Fibroblast of skin of left biceps (primary cell): ENCODE measurements at places on chromosomes 2 and 18.
A peak's percentile ranks its signal among the peaks of the same experiment; 100 is the strongest.

- no peak for DNase-seq
Observed at GRCh38 chr2:63993871-63994270, 25.4 kb downstream of the VPS54 start.

DNA sequence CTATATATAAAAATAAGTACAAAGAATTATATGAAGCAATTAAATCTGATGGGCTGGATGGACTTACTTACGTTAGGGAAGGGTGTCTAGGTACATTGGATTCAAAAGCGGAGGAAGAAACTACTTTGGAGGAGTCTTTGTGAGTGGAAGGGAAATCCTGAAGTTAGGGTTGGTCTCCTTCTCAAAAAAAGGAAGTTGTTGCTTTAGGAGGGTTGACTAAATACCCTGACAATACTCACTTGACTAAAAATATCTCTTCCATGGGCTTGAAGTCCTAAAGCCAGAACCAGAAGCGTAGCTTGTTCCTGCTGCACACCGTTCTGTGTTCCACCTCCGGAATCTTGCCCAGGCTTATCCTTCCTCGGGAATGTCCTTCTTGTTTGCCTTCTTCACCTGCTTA lies 143.3 kb upstream of the ZEB2 start:
- no peak for DNase-seq

DNA sequence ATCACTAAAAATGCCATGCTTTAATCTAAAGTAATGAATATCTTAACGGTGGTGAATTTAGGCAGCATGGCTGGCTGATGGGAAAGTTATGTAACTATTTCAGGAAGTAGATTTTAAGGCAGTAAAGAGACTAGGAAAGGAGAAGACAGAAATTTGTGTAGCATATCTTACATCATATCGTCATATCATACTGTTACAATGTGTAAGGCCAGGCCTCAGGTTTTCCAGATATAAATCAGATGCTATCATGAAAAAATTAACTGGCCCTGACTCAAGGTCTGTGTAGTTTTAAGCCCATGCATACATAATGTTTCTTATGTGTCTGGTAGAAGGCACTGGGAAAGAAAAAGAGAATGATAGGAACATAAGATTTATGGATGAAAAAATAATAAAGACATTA lies 8.9 kb upstream of the FAP start:
- peak; percentile 41 for DNase-seq

DNA sequence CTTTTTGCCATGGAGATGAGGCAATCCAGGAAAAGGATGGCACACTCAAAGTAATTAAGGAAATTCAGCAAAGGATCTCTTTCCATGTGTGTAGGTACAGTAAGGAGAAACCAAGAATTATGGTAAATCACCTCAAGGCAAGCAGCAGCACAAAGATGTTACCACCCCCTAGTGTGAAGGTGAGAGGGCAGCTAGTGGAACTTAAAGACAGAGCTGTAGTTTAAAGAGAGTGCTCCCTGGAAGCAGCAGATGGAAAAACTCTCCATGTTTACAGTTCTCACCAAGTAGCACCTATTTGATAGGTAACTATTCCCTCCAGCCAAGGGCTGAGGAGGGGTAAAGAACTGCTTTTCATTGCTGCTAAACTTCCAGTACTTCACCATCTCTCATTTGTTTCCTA lies 860.4 kb upstream of the CRIM1 start:
- DNase-seq: no peak

- no peak for DNase-seq
Observed at GRCh38 chr2:161355983-161356382, 47.8 kb downstream of the PSMD14 start.

DNA sequence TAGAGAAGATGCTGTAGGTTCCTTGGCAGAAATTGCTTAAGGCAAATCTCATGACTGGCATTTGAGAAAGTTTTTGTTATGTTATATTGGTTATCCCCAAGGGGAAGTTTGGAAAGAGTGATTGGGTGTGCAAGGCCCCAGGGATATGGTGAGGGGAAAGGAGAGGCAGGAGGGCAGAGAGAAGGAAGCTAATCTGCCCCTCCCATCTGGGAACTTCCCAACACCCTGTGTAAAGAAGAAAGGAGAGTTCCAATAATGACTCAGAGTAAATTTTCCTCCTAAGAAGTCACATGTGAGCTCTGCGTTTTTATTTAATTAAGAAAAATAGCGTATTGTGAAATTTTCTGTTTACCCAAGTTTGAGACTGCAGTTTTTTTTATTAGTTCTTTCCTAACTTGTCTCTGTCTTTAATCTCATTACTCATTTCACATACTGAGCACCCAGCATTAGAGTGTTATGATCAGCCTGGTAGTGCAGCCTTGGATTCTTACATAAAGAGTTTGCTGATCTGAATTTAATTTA lies 3.1 kb upstream of the KYNU start:
- DNase-seq: peak; percentile 52

GRCh38 chr2:71462056-71462605 lies 8.8 kb downstream of the DYSF start:
- no peak for DNase-seq

DNA sequence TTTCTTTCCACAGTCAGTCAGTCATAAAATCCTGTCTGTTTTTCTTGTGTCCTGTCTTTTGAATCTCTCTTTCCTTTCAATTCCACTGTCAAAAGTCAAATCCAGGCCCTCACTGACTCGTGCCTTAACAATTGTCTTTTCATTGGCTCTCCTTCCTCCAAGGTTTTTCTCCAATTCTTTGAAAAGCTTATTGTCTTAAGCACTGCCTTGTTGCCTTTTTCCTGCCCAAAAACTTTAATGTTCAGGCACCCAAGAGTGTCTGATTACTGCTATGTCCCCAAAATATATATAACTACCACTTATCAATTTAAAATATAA lies 13.9 kb upstream of the SULT1C4 start:
- no peak for DNase-seq

- DNase-seq: no peak
Observed at GRCh38 chr2:16647992-16648617, 17.5 kb downstream of the CYRIA start.

DNA sequence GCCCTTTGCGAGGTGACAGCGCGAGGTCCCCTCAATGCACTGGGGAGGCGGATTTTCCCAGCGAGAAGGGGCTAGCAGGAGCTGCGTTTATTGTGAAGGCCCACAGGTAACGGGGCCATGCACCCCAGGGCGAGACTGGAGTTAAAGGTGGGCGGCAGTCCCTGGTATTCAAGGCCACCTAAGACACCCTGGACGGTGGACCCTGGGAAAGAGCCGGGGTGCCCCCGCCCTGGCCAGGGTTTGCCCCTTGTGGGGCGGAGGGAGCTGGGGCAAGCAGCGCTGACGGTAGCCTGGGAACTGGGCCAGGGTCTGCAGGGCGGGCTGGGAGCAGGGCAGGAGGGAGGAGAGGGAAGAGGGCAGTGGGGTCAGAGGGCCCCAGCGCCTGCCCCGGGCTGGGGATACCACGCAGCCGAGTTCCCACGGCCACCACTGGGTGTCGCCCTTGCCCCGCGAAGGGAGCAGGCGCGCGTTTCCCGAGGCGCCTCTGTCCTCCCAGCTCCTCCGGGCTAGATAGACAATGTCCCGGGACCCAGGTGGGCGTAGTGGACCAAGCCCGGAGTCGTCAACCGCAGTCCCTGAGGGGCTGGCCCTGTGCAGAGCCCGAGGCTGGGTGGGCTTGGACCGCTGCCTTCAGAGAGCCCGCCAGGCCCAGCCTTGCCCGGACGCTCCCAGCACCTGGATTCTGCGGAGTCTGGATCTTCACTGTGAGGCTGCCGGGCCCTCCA lies 80.2 kb downstream of the SMAD4 start:
- DNase-seq: no peak

DNA sequence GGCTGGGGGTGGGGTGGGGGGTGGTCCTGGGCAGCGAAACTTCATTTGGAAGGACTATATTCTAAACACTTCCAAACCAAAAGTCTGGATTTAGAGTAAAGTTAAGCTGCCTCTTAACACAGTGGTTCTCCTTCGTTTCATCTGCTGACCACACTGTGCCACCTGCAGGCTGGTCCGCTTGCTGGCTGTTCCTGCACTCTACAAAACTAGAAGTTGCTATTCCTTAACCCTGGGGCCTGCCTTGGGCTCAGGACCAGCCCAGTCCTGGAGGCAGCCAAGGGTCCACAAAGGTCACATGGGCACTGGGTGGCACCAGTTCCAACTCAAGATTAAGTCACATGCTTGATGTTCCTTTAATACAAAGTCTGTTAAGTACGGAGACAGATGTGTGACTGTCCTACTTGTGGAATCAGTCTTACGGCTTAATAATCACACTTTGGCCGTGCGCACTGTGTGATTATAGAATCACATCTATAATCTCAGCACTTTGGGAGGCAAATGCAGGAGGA lies 195.4 kb downstream of the FAM210A start:
- DNase-seq: no peak

DNA sequence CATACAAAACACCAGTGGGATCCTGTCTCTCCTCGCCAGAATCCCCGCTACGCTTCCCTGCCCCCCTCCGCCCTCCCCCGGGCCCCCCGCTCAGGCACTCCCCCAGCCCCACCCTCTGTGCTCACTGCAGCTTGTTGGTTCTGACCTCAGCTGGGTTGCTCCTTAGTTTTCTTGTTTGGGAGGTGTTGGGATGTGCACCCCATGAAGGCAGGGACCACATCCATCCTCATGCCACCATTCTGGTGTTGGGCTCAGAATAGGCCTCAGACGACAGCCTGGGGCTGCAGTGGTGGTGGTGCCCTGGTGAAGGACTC lies 4.6 kb downstream of the SNED1 start:
- DNase-seq: no peak

- no peak for DNase-seq
Observed at GRCh38 chr18:811182-811891, 705 bp downstream of the YES1 start.

- no peak for DNase-seq
Observed at GRCh38 chr2:213086571-213086970, 64.8 kb downstream of the IKZF2 start.

DNA sequence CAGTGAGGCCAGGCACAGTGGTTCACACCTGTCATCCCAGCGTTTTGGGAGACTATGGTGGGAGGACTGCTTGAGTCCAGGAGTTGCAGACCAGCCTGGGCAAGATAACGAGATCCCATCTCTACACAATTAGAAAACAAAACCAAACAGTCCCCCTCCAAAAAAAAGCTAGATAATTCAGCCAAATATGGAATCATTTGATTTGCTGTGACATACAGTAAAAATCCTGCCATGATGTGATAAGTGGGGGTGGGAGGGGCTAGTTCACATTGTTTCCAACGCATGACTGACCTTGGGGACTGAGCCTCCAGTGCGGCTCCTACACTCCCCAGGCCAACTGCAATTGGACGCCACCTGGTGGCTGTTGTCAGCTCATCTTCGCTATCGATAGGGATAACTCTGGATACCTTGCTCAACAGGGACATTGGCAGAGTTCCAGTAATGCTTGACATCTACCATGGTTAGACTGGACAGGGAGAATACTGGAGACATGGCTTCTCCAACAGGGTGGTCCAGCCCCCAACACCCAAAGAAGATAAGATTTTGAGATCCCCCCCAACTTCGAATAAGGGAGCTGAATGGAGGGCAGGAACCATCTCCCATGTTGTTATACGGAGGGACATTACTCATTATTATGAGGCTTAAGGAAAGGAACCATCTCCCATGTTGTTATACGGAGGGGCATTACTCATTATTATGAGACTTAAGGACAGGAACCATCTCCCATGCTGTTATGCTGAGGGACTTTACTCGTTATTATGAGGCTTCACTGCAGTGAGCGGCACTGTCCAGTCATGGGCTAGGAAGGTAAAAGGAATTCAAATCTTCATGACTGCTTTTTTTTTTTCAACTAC lies 135.9 kb downstream of the TGIF1 start:
- no peak for DNase-seq

GRCh38 chr2:210577263-210578071 lies 21.1 kb downstream of the CPS1 start:
- no peak for DNase-seq

DNA sequence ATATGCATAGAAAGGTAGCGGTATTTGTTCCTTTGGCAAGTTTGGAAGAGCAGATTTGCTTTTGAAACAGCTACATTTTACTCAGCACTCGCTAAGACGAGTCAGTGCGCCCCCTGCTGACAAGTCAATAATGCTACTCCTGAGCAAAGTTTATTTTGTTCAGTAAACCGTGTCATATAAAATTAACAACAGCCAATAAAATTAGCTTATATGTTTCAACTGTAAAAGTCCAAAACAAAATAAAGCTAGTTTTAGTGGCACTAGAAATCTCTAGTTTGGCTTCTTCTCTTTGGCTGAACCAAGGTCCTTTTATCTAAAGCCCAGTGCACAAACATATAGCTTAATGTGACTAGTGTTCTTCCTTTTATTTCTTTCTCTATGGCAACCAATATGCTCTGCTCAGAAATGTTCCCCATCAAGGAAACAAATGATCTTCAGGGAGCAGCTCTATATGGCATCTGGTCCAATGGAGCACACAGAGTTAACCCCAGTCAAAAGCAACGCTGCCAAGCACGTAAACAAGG lies 4.2 kb upstream of the POU3F3 start:
- peak; percentile 11 for DNase-seq

GRCh38 chr2:228118940-228119339 lies 62.5 kb downstream of the SPHKAP start:
- no peak for DNase-seq

- DNase-seq: no peak
Observed at GRCh38 chr2:203673933-203674332, 32.5 kb upstream of the CD28 start.

GRCh38 chr2:54558188-54559005 lies 102.3 kb downstream of the SPTBN1 start:
- no peak for DNase-seq

GRCh38 chr2:49933711-49934110 lies 779.4 kb upstream of the FSHR start:
- DNase-seq: no peak

GRCh38 chr18:58456625-58457024 lies 172.3 kb downstream of the ALPK2 start:
- no peak for DNase-seq

DNA sequence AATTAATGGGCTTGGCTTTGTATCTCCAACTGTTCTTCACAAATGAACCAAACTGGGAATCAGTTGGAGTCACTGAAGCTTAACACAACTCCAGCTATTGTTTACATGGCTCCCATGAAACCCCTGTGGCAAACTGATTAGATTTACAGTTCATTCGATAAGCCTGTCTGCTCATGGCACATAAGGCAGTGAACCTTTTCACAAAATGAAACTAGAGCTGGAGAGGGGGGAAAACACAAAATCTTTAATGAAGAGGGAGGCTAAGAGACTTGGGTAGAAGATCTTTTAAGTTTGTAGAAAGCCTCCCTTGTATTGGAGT lies 11.6 kb upstream of the ITGA6 start:
- no peak for DNase-seq

- DNase-seq: no peak
Observed at GRCh38 chr2:86281066-86281700, 56.2 kb downstream of the REEP1 start.

- no peak for DNase-seq
Observed at GRCh38 chr2:214293593-214293992, 117.3 kb upstream of the VWC2L start.

GRCh38 chr2:102387763-102388546 lies 32.4 kb downstream of the IL18R1 start:
- DNase-seq: no peak

GRCh38 chr2:8608411-8608954 lies 73.4 kb upstream of the ID2 start:
- peak; percentile 58 for DNase-seq

GRCh38 chr2:127049927-127050802 lies 56.8 kb downstream of the BIN1 start:
- no peak for DNase-seq
